Cardiac atrium fibroblast (primary cell): ENCODE measurements at places on chromosomes 7 and 10. TPM values are rescaled to one million over a fixed set of nuclear protein-coding genes. Genes with fewer than 3 reads are reported as not detected.

Gene MBLAC1
- 3.4 and 5.4 TPM in 2 replicates for total RNA-seq

Gene CCDC172
- total RNA-seq, result not detected in 2 replicates

Gene ARHGEF35
- 0.65 TPM in 1 of 2 replicates, not detected in the other for total RNA-seq

Gene PLEKHS1
- not detected in 2 replicates for total RNA-seq

Gene PNLIP
- not detected in 2 replicates for total RNA-seq

Gene IFIT2
- 3.6 and 6.5 TPM in 2 replicates for total RNA-seq

Gene SPDYE16
- not detected in 2 replicates for total RNA-seq

Gene PRSS1
- total RNA-seq, result not detected in 2 replicates

Gene PAX4
- total RNA-seq, result not detected in 2 replicates

Gene LRRC4
- under 0.01 and 0.72 TPM in 2 replicates for total RNA-seq

Gene SPAM1
- not detected in 2 replicates for total RNA-seq

Gene CARD11
- total RNA-seq, result 0.49 TPM in 1 of 2 replicates, not detected in the other

Gene C10orf90
- 0.16 and 0.18 TPM in 2 replicates for total RNA-seq

Gene PRPS1L1
- total RNA-seq, result not detected in 2 replicates

Gene GIMAP5
- total RNA-seq, result 1.3 TPM in 1 of 2 replicates, not detected in the other

Gene AKR1C4
- not detected in 2 replicates for total RNA-seq

Gene EBLN1
- not detected in 2 replicates for total RNA-seq

Gene GJD4
- total RNA-seq, result not detected in 2 replicates

Gene SLC18A2
- total RNA-seq, result not detected in 2 replicates

Gene SFTPD
- 0.36 TPM in 1 of 2 replicates, not detected in the other for total RNA-seq

Gene GSTO2
- total RNA-seq, result 0.32 and 0.36 TPM in 2 replicates

Gene CFAP70
- total RNA-seq, result 0.16 and 0.18 TPM in 2 replicates

Gene TMUB1
- 48.8 and 52.0 TPM in 2 replicates for total RNA-seq

Gene NOS3
- total RNA-seq, result 5.4 and 18.6 TPM in 2 replicates

Gene PKD1L1
- total RNA-seq, result 0.16 TPM in 1 of 2 replicates, not detected in the other
